Stimulated activated CD8-positive, alpha-beta memory T cell treated with anti-CD3 and anti-CD28 coated beads, Interleukin-15, amount 100 ng/mL, for 48 hours (primary cell): ENCODE measurements at places on chromosomes 4 and X.

DNA sequence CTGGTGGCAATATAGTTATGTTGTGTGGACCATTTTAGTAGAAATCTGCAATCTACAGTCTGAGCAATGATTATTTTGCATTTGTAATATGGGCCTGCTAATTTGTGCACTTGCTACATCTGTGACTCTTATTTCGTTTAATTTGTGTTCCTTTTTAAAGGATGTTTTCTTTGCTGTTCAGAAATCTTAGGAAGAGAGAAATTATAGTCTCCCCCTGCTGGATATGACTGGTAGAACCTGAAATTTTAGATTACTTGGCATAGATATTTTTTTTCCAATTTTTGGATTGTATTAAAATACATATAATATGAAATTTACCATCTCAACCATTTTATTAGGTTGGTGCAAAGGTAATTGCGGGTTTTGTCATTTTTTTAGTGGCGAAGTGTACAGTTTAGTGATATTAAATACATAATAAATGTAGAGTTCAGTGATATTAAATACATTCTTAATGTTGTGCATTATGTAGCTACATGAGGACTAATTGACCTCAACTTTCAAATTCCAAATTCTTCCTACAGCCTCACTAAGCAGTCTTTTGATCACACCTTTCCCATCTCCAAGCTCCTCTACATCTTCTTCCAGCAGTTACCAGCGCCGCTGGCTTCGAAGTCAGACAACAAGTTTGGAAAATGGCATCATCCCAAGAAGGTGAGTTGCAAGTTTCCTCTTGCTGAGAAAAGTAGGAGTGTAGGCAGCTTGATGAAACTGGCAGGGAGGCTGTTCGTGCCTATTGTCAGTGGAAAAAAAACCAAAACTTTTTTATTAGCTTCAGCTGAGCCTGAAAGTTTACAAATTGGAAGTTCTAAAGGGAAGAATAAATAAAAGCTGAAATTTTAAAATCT lies 82.2 kb downstream of the FNIP2 start:
- no peak for DNase-seq

GRCh38 chr4:41041551-41041950 lies 172.8 kb downstream of the APBB2 start:
- DNase-seq: no peak

DNA sequence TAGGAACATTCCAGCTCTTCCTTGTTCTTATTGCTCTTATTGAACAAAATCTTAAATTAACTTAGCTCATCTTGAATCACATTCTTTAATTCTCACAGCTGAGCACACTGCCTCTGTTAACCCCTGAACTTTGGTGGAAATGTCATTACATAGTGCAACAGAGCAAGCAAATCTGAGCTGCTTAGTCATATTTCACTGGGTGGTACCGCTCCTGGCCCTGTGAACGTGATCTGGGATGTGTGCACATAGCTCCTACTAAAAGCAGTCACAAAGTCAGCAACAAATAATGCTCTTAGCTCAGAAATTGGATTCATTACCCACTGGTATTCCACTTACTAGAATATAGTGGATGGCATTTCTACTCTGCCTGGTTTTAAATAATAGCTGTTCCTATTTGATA lies 27.9 kb downstream of the ARHGEF6 start:
- no peak for DNase-seq

GRCh38 chrX:88424071-88424470 lies 323.0 kb upstream of the CPXCR1 start:
- no peak for DNase-seq

DNA sequence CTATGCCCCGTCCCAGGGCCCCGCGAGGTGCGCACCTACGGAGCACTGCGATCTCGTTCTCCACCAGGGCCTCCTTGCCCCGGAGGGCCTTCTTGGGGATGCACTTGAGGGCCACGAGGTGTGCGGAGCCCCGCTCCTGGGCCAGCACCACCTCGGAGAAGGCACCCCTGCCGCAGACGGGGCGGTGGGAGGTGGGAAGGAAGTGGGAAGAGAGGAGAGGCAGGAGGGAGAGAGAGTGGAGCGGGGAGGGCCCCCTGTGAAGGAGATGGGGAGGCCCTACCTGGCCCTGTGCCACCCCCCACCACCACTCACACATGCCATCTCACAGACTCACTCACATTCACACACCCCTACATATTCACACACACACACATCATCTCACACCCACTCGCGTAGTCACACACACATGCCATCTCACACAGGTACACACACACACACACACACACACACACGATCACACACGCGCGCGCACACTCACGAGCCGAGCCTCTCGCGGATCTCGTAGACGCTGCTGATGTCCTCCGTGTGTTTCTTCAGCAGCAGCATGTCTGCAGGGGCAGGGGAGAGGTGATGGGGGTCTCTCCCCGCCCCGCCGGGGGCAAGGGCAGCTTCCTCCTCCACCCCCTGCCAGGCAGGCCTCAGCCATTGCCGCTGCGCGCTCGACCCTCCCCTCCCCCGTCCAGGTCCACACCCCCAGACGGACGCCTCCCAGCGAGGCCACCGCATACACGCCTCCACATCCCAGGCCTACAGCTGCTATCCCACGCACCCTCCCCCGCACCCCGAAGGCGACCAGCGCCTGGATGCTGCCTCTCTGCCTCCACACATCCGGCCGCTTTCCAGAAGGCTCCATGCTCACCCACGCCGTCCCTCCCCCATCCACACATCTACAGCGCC lies 834 bp downstream of the PNCK start:
- no peak for DNase-seq

- DNase-seq: no peak
Observed at GRCh38 chr4:159127745-159128518, 25.1 kb downstream of the RAPGEF2 start.

- DNase-seq: no peak
Observed at GRCh38 chrX:144730471-144730870, 516.8 kb upstream of the SPANXN1 start.

GRCh38 chrX:150889131-150889530 lies 9.3 kb downstream of the CD99L2 start:
- DNase-seq: no peak

DNA sequence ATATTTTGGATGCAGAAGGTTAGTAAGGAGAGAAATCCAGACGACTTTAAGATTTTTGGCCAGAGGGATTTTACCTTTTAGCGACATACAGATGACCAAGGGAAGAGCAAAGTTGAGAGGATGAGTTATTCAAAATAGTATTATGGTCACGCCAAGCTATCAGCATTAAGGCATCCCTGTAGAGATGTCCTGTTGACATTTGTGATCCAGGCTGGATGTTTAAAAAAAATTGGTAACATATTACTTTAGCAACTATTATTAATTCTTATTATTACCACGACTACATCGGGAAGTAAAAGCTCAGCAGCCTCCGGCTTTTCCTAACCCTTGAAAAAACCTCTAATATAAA lies 562 bp upstream of the OSTC start:
- DNase-seq: no peak

- no peak for DNase-seq
Observed at GRCh38 chrX:13520351-13520750, 49.0 kb upstream of the EGFL6 start.

DNA sequence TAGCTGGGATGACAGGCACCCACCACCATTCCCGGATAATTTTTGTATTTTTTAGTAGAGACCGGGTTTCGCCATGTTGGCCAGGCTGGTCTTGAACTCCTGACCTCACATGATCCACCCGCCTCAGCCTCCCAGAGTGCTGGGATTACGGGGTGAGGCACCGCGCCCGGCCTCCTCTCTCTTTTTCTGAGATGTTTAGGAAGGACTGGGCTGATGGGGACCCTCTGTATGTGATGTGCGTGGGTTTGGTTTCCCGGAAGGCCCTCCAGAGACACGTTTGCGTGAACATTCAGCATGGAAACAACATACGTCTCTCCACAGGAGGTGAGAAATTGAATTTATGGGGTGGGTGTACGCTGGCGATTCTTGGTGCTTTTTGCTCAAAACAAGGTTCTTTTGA lies 18.6 kb downstream of the SHOX start:
- DNase-seq: no peak

GRCh38 chr4:109041463-109042360 lies 260.7 kb downstream of the COL25A1 start:
- DNase-seq: no peak

- DNase-seq: no peak
Observed at GRCh38 chrX:55702671-55703070, 14.9 kb upstream of the RRAGB start.

DNA sequence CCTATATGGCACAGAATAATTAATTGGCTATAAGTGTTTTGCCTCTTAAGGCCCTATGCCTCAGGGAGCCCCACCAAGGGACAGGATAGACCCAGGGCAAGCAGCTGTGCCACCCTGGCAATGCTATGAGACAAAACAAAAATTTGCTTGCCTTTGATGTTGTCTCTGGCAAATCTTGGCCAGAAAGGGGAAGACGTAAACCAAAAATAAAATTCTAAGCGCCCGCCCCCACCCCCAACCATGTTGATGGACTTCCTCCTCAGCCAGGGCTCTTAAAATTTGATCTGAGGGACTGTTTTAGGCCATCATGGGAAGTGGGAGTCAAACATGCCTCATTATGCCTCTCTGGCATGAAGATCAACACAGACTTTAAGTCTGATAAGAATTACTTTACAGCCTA lies 130.5 kb upstream of the APOOL start:
- no peak for DNase-seq

DNA sequence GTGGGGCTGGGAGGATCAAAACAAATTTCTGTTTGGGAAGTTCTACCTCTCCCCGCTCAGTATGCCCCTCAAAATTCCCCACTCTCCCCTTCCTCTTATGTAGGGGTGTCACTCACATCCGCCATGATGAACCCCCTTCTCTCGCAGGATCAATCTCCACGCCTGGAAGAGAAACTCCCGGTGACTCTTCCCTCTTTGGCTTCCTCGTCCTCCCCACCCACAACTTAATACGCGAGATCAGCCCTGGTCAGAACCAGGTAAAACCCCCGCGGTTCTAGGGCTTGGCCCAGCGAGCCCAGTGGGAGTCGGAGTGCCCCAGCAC lies 427 bp downstream of the LAMTOR3 start:
- no peak for DNase-seq

DNA sequence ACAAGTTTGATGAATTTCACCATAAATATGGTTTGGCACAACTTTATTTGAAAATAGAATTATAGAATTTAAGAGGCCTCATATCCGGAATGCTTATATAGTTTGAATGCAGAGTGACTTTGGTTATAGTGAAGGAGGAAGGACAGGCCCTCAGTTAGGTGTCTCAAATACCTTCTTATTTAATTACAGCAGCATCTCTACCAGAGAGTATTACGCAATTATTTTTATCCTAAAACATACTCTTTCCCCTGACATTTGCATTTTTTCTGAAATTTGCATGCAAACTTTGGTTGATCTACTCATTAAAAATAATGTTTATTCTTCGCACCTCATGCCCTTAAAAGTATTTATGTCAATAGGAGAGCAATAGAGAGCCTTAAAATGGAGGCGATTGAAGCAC lies 305.4 kb downstream of the PACRGL start:
- no peak for DNase-seq

DNA sequence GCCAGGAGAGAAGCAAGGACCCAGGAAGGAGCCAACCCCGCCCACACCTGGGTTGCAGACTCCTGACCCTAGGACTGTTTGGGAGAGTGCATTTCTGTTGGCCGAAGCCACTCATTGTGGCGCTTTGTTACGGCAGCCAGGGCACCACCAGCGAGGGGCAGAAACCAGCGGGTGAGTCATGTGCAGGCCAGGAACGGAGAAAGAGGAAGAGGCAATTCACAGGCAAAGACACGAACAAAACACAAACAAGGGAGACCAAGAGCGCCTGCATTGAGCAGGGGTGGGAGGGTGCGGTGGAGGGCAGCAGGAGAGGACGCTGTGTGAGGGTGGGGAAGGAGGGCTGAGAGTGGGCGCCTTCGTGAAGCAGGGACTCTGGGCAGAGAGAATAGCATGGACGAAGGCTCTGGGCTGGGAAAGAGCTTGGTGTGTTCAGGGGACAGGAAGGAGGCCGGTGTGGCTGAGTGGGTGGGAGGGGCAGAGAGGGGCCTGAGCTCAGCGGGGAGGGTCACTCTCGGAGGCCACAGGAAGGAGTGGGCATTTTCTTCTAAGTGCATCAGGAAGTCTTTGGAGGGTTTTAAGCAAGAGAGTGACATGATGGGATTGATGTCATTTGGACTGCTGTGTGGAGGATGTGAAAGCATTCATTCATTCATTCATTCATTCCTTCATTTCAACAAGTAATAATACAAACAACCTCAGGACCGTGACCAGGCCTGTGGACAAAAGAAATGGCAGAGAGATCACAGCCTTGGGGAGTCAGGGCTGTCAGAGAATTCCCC lies 12.2 kb upstream of the WFS1 start:
- DNase-seq: no peak

GRCh38 chr4:55303760-55304165 lies 42.3 kb upstream of the SRD5A3 start:
- DNase-seq: no peak

- DNase-seq: no peak
Observed at GRCh38 chr4:183639291-183639690, 19.7 kb downstream of the RWDD4 start.

- no peak for DNase-seq
Observed at GRCh38 chr4:819401-820229, 6.3 kb downstream of the CPLX1 start.

DNA sequence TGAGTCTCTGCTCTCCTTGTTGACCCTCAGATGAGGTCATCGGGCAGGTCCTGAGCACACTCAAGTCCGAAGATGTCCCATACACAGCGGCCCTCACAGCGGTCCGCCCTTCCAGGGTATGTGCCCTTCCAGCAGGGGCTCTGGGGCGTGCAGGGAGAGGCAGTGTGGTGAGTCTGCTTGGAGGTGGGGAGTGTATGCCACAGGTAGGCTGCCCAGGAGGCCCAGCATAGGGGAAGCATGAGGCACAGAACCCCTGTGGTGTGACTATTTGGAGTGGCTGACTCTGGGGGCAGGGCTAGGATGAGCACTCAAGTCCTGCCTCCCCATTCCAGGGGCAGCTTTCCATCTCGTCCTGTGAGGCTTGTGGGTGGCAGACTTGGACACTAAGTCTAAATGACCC lies 3.3 kb upstream of the GDI1 start:
- DNase-seq: no peak

- DNase-seq: no peak
Observed at GRCh38 chr4:182746876-182747275, 170.3 kb downstream of the DCTD start.

DNA sequence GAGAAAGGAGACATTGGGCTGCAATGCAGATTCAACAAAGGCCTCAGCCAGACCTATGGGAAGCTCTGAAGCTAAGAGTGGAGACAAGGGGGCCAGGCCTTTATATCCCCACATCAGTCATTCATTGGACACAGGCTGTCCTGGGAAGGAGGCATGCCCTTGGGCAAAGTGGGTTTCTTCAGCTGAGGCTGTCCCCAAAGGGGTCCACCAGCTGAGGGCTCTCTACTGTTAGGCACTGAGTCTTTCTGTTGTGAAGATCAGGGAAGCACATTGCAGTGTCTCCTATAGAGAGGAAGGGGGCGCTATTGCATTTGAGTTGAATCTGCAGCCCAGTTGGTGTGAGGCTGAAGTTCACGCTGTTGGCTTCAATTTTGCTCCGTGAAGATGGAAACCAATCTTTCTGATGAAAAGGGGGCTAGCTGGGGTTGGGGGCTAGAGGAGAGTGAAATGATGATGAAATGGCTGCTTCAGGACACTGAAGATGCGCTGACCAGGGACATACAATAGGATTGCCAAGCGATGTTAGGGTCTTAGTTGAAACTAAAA lies 48.0 kb downstream of the SLC25A5 start:
- DNase-seq: no peak
